ENCODE measurements at places on chromosomes 5 and 9.

DNA sequence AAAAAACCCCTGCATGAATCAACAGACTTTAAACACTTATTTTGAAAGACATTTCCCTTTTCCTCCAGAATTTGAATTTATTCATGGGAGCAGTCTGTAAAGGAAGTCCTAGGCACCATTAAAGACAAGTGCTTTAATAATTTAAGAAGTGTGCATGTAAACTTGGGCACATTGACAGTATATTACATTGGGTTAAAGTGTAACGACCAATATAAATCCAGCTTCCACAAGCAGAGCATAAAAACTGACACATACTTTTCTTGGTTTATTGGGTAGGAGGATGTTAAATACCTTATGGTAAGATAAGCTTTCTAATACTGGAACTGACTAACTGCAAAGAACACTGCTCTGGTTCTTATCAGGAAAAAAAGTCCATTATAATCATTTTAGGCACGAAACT is 1.2 kb upstream of the ENTREP1 start:
- DNase-seq, result no peak

DNA sequence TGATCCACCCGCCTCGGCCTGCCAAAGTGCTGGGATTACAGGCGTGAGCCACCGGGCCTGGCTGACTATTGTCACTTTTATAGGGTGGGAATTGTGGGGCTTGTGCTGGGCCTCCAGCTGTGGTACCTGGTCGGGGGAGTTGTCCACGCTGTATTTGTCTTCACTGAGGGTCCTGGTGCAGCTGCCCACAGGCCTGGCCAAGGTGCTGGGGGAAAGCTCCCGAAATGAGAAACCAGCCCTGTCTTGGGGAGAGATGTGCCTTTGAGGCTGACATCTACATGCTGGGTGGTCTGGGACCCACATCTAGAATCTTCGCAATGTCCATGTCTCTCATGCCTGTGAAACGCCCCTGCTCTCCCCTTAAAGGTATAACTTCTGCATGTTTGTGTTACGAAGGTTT is 2.6 kb downstream of the EXOC3 start:
- no peak for DNase-seq

GRCh38 chr5:135986891-135987401 is 32.2 kb upstream of the LECT2 start:
- no peak for DNase-seq

- DNase-seq, result no peak
Measured at GRCh38 chr5:137938751-137939143, 49.5 kb downstream of the PKD2L2 start.

DNA sequence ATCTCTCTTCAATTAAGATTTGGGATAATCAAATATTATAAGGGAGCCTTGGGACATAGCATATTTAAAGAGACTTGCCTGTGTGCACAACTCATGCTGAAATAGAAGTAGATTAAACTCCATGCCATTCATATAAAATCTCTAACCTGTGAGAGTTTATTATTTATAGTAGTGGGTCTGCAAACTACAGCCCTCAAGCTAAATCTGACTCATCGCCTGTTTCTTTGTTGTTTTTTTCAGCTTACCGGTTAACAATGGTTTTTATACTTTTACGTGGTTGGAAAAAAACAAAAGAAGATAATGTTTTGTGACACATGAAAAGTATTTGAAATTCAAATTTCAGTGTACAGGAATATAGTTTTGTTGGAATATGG is 61.9 kb upstream of the GHR start:
- no peak for DNase-seq

- DNase-seq, result no peak
Measured at GRCh38 chr5:39058178-39058921, 15.8 kb downstream of the RICTOR start.

- peak; percentile 33 for DNase-seq
Measured at GRCh38 chr5:135829681-135830383, 4.6 kb upstream of the SLC25A48 start.

DNA sequence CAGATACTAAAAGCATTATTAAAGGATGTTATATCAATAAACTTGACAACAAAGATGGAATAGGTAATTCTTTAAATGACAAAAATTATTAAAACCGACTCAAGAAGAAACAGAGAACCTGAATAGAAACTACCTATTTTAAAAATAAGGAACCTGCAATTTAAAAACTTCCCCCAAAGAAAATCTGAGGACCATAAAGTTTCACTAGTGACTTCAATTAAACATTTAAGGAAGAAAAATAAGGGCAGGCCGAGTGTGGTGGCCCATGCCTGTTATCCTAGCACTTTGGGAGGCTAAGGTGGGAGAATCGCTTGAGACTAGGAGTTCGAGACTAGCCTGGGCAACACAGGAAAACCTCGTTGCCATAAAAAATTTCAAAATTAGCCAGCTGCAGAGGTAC is 99.6 kb downstream of the FANCC start:
- no peak for DNase-seq

Measured in SHP77 treated with DMSO at 0.1 percent for 48 hours (cell line).